Testis (tissue), 5 donors: ENCODE measurements at places on chromosomes 2 and 18. TPM values are rescaled to one million over a fixed set of nuclear protein-coding genes. Genes with fewer than 3 reads are reported as not detected.

GRCh38 chr18:44938720-44939665 lies 258.3 kb downstream of the SETBP1 start:
- no peak for DNase-seq

DNA sequence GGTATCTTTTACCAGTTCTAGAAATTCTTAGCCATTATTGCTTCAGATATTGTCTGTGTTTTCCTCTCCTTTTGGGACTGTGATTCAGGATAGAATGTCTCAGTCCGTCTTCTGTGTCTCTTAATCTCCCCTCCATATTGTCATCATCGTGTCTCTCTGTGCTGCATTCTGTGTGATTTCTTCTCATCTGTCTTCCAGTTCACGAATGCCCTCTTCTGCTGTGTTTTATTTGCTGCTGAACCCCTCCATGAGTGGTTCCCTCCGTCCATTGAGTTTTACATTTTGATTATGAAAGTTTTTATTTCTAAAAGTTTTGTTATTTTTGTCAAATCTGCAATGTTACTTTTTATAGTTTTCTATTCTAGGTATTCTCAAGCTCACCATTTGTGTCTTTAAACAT lies 11.7 kb downstream of the D2HGDH start:
- DNase-seq: no peak

- no peak for DNase-seq
These were observed 90.2 kb downstream of the CCBE1 start for GRCh38 chr18:59607078-59607379.

DNA sequence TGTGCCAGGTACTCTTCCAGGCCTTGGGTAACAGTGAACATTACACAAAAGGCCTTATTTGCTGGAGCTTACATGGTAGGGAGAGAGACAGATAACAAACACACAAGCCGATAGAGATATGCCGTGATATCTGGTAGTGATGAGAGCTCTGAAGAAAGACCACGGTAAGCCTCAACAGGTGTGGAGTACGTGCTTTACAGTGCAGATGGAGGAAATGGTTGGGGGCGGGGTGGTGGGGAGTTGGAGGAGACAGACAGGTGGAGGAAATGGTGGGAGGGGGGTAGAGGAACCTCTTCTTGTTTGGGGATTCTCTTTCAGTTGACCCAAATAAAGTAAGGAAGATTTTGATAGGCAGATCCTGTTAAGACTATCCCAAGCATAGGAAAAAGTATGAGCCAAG lies 141.1 kb upstream of the ALPP start:
- no peak for DNase-seq

DNA sequence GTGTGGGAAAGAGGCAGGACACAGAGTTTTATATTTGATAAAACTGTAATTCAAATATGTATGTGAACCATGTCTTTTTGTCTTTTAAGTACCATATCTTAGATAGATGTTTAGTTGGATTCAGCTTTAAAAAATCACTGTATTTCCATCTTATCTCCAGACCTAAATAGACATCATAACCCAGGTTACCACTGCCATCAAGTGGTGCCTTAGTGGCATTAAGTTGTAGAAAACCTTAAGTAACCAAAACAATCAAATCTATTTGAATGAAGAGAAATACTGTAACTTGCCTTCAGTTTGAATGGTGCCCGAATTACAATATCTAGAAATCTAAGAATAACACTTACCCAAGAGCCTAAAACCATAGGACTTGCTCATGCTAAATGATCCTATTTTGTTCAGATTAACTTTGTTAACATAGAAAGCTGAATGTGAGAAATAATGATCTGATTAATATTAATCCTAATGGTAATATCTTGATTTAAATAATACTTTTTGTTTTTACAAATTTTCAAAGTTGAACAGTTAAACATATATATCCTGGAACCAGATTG lies 92.5 kb upstream of the MAP2 start:
- DNase-seq: peak; percentile 22

DNA sequence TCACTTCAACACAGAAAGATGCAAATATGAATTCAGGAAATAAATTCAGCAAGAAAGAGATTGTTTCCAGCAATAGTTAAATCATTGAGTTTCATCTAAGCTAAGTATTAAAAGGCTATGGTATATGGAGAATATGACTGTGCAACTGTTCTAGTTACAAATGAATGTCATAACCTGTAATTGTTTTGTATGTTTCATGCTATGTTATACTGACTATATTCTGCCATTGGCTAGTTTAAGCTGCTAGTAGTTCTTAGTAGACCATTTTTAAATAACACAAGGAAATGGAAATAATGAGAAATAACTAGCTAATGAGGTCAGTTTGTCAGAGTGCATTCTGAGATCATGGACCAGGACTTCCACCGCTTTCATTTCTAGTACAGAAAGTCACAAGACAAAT lies 1154.9 kb upstream of the TMEFF2 start:
- DNase-seq: no peak

DNA sequence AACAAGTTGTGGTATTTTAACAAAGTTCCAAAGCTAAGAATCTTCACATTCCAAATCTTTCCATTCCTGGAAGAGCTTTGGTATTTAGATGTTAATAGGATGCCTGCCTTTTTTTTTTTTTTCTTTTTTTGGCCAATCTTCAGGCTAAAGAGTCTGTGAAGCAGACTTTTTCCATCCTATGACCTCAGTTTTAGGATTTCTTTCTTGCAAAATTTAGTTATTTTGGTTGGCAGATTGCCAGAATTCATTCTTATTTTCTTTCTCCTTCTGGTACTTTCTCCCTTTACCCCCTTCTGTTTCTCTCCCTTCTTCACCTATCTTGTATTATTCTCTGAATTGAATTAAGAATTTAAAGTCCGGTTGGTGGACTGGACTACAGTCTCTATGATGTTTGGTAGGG lies 217.8 kb upstream of the REV1 start:
- DNase-seq: no peak

DNA sequence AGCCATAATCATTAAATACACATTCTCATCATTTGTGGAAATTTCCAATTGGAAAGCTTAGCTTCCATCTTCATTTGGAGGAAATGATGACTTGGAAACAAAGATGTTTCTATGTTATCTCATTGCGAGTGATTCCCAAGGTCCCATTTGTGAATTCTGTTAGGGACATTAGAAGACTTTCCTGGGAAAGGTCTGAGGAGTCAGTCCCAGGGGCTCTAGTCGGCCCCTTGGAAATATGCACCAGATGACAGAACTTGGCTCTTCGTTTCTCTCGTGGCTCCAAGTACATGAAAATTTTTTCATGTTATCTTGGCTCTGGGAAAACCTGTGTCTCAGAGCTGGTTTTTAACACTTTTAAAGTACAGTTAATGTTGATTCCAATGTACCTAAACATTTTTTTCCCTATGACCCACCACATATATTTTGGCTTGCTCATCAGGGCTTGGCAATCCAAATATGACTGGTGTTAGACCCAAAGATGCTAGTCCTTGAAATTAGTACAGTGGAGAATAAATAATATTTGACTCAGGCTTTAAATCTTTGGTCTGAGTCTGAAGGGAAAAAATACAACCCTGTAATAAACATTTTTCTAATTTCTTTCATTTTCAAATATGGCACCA lies 15.4 kb upstream of the CAVIN2 start:
- DNase-seq: no peak

IL1R1 gene
- 51.3 TPM for total RNA-seq

UCN gene
- 16.2 TPM for total RNA-seq

GRCh38 chr2:108377815-108378630 lies at the start of gene SULT1C4:
TSS of gene SULT1C4 (plus strand) at chr2:108377954. CDS start at chr2:108378338, 384 bp downstream.
- DNase-seq: peak; percentile 57

GRCh38 chr2:134425724-134426496 lies 172.0 kb downstream of the MGAT5 start:
- no peak for DNase-seq
